ENCODE measurements at places on chromosomes 2 and 18.

DNA sequence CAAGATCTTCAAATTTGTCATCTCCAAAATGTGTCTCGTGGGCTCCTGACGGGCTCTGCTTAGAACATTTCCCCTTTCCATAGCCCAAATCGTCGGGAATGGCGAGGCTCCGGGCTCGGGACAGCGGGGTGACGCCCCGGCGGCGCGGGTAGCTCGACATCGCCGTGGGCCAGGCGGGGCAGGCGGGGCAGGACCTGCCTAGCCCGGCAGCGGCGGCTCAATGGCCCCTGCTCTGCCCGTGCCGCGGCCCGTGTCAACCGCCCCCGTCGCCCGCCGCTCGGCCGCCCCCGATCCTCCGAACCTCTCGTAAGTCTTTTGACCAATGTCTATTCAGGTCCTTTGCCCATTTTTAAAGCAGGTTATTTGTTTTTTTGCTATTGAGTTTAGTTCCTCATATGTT is 111.2 kb downstream of the PMAIP1 start:
- no peak for DNase-seq

DNA sequence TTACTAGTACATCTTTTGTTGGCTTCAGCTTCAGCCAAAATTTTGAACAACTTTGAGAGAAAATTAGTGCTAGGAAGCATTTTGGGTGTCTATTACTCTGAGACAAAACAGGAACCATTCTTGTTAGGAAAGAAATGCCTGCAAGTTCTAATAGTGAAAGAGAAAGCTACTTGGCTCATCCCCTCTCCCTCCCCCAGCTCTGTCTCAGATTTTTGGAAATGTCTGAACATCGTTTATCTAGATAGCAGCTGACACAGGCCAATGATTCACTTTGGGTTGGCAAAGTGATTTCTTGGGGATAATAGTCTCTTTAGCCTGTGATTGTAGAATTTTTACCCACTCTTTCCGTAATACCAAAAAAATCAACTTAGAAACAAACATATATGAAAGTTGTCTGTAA is 42.3 kb upstream of the PTPRM start:
- peak; percentile 47 for DNase-seq

DNA sequence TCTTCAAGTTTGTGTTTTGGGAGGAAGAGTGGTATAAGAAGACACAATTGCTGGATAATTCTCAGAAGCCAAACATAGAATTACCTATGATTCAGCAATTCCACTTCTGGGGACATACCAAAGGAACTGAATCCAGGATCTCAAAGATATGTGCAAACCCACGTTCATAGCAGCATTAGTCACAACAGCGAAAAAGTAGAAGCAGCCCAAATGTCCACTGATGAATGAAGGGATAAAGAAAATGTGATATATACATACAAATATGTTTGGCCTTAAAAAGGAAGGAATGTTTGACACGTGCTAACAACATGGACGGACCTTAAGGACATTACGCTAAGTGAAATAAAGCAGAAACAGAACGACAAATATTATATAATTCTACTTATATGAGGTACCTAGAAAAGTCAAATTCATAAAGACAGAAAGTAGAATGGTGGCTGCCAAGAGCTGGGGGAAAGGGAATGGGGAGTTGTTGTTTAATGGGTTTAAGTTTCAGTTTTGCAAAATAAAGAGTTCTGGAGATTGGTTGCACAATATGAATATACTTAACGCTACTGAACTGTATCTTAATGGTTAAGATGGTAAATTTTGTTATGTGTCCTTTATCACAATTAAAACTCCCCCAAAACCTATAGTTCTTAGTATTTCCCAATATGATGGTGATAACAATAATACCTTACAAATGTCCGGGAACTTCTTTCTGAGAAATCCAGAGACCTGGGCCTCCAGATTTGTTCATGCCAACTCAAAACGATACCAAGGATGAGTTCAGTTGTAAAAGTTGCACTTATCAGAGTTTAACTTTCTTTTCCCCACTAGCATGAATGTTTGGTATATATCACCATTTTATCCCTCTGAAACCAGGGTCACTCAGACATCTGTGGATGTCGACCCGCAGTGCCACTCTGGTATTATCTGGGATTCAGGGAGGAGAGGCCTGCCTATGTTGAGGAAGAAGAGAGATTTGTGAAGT is 33.7 kb upstream of the WIPF1 start:
- peak; percentile 82 for DNase-seq

DNA sequence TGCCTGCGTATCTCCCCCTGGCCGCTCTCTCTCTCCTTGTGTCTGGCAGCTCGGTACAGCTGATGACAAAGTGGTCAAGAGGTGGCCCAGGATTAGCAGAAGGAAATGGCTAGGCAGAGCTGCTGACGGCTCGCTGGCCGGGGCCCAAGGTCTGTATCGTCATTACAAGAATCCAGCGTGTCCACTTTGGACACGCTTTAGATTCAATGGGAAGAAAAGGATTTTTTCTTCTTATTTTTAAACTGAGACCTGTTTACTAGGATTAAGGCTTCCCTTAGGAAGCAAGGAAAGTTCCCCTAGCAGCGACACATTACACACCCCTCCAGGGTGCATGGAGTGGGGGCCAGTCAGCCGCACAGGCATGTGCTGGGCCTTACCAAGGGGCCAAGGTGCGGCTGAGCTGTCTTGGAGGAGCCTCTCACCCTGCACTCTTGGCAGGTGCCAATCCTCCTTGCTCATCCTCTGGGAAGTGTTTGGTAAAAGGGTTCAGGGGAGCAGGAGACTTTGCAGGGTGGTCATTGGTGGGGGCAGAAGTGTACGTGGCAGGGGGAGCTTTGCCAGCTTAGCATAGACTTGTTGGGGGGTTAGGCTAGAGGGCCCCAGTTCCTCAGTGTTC is 76.8 kb downstream of the POLR1A start:
- peak; percentile 76 for DNase-seq

- DNase-seq: peak; percentile 63
These were observed 316.8 kb upstream of the KCNH7 start for GRCh38 chr2:163155279-163155883.

DNA sequence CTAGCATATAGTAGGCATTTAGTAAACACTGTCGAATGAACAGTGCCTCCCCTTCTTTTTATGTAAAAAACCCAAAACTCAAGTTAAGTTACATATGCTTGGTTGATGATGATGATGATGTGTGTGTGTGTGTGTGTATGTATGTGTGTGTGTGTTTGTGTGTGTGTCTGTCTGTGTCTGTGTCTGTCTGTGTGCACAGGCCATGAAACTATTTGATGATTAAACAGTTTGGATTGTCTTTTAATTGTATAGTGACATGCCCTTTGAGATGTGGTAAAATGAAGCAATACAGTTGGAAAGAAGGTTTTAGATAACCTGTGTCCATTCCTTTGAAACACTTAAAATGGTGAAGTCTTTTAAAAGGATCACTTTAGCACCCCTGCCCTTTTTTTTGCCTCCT is 105.6 kb downstream of the MAP4K4 start:
- DNase-seq: peak; percentile 61

- no peak for DNase-seq
These were observed 72.1 kb upstream of the RGPD5 start for GRCh38 chr2:109722026-109722425.

All from choroid plexus epithelial cell (primary cell).